ENCODE measurements at places on chromosomes 3 and 15.

DNA sequence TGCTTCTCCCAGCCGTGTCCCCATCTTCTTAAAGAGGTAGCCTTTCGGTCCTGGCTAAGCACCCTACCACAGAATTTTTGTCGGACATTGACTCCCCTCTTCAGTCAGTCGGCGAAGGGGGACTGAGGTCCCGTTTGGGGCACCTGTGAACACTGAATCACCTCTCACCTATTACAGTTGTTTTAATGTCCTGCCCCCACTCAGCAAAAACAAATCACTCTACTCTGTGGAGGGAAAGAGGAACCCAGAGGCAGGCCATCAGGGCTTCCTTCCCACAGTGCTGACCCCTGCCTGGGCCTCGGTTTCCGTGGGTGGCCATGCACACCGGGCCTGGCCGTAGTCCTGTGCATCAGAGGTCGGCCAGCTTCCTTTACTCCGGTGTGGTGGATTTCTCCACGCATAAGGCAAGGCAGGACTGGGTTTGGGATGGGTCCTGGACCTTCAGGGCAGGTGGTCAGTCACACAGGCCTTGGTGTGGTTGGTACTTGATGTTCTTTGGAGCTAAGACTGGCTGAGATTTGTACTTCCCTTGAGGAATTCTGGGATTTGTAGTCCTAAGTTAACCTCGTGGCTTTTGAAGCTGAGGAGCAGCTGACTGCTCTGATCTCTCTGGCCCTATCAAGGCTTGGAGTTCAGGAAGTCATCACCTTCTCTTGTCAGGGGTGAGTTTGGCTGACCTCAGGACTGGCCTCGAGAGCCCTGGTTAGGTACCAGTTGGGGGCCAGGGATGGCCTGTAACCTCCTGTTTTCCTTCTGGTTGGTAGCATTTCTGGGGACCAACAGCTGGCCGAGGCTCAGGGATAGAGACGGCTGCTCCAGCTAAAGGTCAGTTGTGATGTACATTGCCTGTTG, 627 bp upstream of the FAM131A start:
- peak; percentile 66 for DNase-seq

DNA sequence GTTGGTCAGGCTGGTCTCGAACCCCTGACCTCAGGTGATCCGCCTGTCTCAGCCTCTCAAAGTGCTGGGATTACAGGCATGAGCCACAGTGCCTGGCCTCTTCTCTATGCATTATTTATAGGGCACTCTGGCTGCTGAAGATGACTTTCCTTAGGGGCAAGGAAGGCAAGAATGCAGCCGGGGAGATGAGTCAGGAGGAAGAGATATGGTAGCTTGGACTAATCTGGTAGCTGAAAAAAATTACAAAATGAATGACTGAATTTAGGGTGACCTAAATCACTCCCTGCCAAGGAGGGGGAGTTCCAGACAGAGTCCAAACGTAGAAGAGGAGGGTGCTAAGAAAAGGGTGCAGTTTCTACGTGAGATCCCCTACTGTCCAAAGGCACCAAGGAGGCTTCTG, 14.2 kb downstream of the RHCG start:
- DNase-seq = no peak

- peak; percentile 49 for DNase-seq
Measured at GRCh38 chr3:130276203-130276803, 69.2 kb upstream of the COL6A5 start.

GRCh38 chr3:11553436-11554235, 90.1 kb downstream of the VGLL4 start:
- DNase-seq = peak; percentile 84

GRCh38 chr3:52841211-52841980, 6.6 kb upstream of the MUSTN1 start:
- no peak for DNase-seq

GRCh38 chr15:49865925-49866757, 245.3 kb downstream of the DTWD1 start:
- no peak for DNase-seq

DNA sequence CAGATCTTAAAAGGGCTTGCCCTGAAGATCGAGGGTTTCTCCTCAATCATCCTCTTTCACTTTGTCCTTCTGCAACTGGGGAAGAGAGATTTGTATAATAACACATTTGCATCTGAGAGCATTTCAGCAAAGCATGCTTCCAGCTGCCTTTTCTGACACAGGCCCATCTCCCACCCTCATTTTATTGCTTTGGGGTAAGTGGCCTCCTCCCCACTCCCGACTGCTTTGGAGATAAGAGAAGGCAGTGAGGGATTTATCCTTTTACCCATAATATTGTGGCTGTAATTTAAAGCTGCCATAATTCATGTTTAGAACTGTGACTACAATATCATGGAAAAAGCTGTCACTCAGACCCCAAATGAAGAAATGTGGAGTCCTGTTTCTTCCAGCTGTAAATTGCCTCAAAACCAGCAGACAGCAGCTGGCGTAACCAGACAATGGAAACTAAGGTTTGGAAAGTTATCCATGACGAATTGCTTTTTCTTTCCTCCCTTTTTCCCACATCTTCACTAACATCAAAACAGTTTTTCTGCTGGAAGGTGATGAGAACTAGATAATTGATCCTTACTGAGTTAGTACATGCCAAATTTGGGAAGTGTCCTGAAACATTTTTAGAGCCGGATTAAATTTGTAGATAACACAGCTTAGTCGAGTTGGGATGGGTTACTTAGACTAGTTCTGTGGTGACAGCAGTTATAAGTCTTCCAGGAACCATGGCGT, 104.2 kb upstream of the PFN2 start:
- no peak for DNase-seq

- peak; percentile 34 for DNase-seq
Measured at GRCh38 chr15:51341366-51342226, at the start of gene GLDN. GLDN (plus strand) TSS chr15:51341655; CDS start chr15:51341685, 30 bp downstream.

- no peak for DNase-seq
Measured at GRCh38 chr3:172262991-172263608, 185.2 kb downstream of the GHSR start.

GRCh38 chr3:51024765-51025632, 350.3 kb downstream of the DOCK3 start:
- no peak for DNase-seq

- no peak for DNase-seq
Measured at GRCh38 chr3:139897759-139898158, 37.2 kb upstream of the CLSTN2 start.

Data from fibroblast of gingiva (primary cell).